Naive B cell (primary cell): ENCODE measurements at places on chromosomes 6 and 20.

DNA sequence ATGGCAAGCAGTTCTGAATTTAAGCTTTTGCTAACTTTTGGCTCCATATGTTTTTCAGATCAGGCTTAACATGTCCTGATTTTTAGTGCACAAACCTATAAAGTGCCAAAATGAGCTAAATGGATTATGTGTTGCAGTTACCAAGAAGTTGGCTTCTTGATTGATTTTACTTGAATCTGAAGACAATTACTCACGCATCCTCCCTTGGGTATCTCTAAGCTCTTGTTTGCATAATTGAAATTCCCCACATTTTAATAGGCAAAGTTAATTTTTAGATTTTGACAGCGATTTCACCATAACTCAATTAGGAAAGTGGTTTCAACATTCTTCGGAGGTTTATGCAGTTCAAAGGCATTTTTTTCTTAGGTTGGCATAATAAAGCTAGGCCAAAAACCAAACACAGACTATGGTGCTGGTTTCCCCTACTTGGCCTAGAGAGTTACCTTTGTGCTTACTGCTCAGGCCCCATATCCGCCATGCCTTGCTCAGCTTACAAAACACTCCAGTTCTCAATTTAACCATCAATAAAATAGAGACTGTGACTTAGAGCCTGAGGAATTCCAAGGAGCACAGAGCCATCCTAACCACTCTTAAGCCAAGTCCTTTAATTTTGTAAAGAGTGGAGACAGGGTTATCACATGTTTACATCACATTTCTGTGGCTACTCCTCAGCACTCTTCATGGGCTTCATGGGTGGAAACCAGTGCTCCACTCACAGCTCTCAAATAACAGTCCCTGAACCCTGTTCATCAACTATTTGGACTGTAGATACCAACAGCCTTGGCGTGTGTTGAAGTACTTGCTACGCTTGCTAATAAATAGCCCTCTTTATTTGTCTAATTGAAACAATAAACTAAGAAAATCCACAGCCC is 32.1 kb downstream of the LAMA4 start:
- no peak for DNase-seq

DNA sequence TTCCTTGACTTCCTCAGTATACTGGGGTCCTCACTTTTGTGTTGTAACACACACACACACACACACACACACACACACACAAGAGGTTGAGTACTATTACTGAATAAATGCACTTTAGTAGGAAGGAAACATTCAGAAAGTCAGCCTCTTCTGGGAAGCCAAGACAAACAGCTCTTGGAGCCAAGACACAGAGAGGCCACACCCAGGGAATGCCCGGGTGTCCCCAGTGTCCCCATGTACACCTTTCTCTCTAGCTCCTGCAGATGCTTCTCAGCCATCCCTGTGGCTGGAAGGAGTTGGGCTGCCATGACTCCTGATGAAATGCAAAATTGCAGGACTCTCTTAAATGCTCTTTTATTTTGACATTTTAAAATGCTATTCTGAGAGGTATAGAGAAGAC is 70.5 kb downstream of the PPP1R14C start:
- DNase-seq: no peak

DNA sequence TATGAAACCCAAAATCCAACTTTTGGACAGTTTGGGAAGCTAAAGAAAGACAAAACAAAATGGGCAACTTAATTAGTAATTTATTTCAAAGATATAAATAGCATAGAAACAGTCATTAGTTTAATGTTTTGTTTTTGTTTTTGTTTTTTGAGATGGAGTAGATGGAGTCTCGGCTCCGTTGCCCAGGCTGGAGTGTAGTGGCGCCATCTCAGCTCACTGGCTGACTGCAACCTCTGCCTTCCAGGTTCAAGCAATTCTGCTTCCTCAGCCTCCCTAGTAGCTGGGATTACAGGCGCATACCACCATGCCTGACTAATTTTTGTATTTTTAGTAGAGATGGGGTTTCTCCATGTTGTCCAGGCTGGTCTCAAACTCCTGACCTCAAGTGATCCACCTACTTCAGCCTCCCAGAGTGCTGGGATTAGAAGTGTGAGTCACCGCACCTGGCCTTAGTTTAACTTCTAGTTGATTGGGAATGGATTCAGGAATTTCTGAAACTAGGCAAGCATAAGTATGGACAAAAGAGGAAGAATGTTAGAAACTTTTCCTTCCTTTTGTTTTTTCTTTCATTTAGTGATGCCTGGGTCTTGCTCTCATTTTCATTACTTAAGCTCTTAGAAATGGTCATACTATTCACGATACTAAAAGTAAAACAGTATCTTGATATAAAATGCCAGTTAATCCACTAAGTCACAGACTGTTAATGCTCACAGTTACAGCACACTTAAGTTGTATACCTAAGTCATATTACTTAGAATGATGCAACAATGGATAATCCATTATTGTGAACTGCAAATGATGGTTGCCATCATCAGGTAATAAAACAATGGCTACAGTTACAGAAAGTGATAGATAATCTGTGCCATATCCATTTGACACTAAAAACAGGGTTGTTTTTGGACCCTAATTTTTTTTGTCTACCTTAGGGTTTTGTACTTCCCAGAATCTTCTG is 8.2 kb downstream of the SENP6 start:
- no peak for DNase-seq

- peak; percentile 81 for DNase-seq
Measured at GRCh38 chr6:35920793-35921732, at the start of gene SRPK1. SRPK1 (minus strand) TSS chr6:35921098; CDS start chr6:35921056, 42 bp downstream.

GRCh38 chr6:105324386-105324950 is 78.4 kb downstream of the PREP start:
- DNase-seq: no peak

DNA sequence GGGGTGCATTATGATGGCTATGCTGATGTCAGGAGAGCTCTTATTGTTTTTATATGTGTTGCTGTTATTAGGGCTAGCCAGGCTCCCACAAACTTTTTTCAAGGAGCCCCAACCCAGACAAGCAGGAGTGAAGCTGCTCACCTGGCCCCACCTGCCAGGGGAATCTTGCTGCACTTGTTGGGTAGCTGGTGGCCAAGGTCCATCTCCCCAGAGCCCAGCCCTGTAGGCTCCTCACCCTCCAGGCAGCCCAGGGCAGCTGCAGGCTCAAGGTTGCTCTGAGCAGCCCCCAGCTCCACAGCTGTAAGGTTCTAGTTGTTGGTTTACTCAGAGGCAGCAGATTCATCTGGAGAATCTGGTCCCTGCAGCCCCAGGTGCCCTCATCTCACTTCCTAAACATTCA is 46.8 kb upstream of the SIRPA start:
- no peak for DNase-seq

DNA sequence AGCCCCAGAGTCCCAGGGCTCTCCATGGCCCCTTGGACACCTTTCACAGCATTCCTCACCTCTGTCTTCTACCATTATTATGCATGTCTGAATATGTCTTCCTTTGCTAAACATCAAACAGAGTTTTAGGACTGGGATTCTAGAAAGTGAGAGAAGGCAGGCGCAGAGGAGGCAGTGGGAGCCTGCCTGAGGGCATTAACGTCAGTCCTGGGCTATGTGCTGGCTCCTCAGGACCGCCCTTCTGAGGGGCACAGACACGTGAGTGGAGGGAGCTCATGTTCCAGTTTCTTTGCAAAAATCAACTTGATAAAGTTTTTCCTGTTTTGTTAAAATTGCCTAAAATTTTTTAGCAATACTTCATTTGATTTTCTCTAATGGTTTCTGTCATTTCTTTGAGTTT is 38.0 kb downstream of the C6orf15 start:
- no peak for DNase-seq

DNA sequence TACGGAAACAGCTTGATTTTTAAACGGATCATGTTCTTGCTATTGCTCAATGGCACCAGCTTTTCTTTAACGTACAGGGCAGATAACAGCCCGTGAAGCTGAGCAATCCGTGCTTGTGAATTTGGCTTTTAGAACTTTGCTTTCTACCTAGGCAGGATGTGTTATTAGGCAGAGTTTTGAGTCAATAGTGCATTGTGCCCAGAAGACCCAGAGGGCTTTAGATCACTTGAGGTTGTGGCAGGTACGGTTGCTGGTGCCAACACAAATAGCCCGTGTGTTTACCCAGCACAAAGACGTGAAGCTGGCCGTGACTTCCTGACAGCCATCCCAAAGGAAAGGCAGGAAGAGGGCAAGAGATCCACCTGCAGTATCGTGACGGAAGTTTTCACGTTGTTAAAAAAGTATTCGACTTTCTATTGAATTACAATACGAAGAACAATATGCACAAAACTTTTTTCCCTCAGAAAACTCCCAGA is 117.4 kb upstream of the FRMD1 start:
- DNase-seq: no peak

- no peak for DNase-seq
Measured at GRCh38 chr20:54173653-54174456, at the start of gene CYP24A1. CYP24A1 (minus strand) TSS chr20:54173986; CDS start chr20:54173579, 407 bp downstream.

DNA sequence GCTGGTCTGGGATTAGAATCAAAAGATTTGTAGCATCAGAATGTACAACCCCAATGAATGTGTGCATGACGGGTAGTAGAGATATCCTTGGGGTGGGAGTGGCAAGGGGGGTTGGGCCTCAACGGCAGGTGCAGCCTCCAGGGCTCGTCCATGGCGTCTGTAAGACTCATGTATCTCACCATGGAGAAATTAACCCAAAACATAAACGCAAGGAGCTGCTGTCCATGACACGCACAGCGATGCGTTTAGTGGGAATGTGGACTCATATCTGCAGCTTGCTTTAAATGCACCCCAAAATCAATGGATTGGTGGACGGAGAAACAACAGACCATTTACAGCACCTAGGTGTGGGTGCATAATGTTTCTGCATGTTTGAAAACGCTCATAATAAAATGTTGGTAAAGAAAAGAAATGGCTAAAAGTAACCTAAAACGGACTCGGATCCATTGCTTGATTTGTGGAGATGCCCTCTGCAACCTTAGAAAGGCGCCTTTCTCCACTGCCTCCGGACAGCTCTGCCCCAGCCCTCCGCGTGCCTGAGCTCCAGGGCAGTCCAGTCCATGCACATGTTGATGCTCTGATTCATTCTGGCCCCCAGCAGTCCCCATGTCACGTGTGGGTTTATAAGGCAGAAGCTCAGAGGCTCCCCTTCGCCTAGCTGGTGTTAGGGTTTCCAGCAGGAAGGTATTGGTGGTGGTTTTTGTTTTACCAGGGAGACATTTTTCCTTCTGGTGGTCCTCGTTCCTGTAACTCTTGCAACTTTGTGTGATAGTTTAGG is 24.5 kb downstream of the PYGB start:
- DNase-seq: no peak

GRCh38 chr6:154161689-154162088 is 122.6 kb downstream of the OPRM1 start:
- no peak for DNase-seq

DNA sequence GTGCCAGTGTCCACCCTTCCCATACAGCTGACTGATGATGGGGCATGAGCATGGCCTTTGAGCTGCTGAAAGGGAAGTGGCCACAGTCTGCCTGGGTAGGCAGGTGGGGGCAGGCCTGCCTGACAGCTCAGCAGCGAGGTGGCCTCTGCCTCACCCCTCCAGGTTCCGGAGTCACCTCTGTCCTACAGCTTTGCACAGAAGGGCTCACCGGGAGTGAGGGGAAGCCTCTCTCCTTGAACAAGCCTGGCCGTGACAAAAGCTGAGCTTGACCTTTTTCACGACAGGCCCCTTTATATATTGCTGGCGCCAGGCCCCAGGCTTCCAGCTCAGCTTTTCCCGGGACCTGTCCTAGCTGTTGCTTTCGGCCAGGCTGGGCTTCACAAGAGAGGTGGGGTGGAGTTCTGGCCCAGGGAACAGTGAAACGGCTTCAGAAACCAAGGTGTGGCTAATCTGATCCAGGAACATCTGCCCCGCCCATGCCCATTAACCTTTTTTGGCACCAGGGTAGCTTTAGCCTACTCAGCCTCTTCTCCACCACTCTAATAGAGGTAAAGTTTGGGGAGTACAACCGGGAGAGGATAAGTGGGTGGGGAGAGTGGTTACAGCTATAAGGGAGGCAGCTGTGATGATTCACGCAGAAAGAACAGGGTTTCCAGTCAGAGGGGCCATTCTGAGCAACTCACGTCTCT is 42.9 kb downstream of the C6orf132 start:
- DNase-seq: no peak

DNA sequence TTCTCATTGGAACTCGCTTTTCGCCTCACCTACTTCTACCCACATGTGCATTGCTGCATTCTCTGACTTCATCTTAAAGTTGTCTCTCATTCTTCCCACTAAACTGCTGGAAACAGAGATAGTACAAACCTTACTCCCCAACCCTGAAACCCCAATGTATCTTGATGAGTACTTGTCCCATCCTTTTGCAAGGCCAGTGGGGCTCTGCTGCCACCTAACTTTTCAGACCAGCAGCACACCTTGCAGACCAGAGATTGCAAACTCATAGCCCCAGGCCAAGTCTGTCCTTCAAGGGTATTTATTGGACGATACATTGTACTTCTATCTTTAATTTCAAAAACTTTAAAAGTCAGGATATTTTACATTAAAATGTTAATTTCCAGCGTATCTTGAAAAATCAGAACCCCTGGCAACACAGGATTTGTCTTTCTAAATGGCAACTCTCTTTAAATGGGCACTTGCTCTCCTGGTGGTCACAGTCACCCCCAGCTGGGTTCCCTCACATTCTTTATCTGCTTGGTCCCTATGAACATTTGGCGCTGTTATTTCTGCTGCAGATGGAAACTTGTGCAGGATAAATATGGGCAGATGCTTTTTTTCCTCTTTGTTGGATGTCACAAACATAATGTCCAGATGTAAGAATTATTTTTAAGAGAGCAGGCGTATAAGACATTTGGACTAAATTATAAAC is 83.9 kb downstream of the SOD2 start:
- peak; percentile 2 for DNase-seq

DNA sequence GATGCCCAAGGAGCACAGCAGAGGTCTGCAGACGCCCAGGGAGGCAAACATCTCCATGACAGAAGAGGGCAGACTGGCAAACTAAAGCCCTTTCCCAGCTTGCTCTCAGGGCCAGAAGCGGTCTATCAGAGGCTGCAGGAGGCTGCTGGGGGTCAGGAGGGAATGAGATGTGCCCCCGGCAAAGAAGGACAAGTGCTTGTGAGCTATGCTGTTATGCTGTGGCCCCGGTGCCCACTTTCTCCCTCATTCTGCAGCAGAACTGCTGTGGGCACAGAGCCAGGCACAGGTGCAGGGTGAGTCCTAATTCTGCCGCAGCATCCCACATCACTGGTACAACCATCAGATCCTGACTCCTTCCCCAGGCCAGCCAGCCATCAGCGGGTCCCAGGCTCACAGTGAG is 46.4 kb downstream of the LRFN2 start:
- DNase-seq: no peak

DNA sequence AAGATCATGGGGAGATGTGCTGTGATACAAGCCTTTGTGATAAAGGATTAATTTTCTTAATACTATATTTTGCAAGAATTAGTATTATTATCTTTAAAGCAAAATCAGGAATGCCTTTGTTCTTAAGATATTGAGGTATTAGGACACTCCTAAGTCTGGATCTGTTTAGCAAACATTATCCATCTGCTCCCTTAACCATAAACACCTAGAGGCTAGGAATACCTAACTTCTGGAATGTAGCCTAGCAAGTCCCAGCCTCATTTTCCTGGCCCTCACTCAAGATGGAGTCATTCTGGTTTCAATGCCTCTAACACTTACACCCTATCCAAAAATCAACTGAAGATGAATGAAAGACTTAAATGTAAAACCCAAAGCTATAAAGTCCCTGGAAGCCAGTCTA is 106.3 kb upstream of the GJE1 start:
- DNase-seq: no peak

GRCh38 chr6:116512111-116512559 is 696 bp downstream of the CALHM5 start:
- DNase-seq: no peak
